Activated T-helper 1 cell treated with anti-CD3 and anti-CD28 coated beads, Interleukin-2, amount 50 U/mL, for 16 hours (primary cell): ENCODE measurements at places on chromosomes 2 and 18.
A peak's percentile ranks its signal among the peaks of the same experiment; 100 is the strongest.

DNA sequence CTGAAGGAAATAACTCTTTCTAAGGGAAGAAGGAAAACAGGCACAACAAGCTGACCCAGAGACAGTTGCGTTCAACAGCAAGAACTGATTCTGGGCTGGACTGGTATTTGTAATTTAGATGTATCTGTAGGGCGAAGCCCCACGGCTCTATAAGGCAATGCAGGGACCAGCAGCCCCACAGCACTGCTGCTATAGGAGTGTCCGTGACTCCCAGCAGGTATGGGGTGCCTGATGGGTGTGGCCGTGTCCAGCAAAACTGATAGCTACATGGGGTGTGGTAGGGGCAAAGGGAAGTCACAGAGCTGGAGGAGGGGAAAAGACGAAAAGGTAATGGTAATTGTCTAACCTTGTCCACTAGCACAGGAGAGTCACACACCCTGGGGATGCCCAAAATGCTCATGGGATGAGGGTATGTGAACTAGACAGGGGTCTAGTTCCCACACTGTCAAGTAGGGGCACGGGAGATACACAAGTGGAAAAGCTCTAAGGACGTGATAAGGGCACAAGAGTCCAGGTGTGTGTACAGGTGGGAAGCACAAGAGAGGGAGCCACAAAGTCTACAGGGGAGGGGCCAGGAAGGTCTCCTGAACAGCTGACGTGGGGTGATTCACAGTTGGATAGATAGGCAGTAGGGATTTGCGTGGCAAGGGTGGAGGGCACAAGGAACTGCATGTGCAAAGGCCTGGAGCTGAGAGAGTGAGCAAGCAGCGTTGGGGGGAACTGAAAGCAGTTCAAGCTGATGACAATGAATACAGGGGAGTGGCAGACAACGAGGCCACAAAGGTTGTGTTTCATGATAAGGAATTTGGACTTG, 48.5 kb upstream of the ASPRV1 start:
- no peak for DNase-seq

DNA sequence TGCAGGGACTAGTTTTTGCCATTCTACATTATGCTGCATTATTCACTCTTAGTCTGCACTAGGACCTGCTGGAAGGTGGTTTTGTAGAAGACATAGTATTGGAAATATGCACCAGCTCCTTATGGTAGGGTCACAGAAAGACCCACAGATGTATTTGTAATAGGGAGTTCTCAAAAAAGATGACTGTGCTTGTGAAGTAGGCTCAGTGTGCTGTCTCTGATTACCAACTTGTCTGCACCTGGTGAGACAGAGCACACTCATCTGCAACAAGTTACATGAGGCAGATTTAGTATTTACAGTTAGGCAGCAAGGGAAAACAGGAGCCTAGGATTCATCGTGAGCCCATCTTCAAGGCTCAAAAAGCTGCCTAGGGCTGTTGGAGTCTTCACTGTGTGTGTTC, 29.4 kb downstream of the RHBDD1 start:
- no peak for DNase-seq

- no peak for DNase-seq
Observed at GRCh38 chr18:24875286-24875685, 414.8 kb downstream of the HRH4 start.

- DNase-seq, result no peak
Observed at GRCh38 chr2:3405876-3406275, 26.4 kb downstream of the TRAPPC12 start.

DNA sequence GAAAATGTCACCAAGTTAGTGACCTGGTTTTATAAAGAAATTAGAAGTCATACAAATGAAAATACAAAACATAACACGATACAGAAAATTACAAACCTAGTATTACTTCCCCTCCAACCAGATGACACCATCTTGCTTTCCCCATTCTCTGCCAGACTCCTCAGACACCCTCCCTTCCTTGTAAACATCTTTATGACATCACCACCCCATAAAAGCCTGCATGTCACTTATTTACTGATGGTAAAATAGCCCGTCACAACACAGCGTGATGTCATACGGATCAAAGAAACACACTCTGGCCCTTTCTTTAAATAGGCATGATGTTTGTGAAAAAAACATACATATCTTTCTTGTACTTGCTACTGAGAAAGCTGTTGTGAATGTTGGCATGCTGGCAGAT, 254.8 kb upstream of the SOX11 start:
- DNase-seq, result no peak

DNA sequence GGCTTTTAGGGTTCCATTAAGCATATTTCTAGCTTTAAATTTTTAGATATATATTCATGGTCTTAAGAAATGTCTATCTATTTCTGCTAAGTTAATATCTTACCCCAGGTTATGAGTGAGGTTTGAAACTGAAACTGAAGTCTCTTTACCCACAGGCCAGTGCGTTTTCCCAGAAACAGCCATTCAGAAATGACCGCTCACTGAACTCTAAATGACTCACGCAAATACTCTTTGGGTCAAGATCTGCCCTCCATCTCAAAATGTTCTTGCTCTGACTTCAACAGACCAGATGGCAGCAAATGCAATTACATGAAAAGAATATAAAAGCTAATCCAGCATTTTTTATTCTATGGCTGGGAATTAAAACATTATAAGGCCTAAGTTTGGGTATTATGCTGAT, 315.2 kb downstream of the TDRD15 start:
- no peak for DNase-seq

DNA sequence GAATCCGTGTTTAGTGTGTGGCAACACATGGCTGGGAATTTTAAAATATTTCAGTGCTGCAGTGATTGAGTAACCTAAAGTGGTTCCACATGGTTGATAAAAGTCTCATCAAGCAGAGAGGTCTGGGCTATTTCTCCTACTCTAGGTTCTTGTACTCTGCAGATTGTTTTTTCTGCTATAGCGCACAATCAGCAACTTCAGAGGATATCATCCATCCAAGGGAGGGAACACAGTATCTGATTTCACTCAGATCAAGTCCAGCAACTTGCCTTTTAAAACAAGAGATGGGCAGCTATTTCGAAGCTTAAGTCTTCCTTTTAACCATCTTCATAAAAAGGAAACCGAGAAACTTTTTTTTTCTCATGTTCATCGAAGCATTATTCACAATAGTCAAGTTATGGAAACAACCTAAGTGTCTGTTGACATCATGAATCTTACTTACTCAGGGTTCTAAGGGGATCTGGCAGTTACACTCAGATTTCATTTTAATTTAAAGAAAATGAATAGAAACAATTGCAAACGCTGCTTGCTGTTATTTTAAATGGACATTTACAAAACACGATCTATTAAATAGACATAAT, 172.7 kb upstream of the TRIB2 start:
- DNase-seq, result no peak

DNA sequence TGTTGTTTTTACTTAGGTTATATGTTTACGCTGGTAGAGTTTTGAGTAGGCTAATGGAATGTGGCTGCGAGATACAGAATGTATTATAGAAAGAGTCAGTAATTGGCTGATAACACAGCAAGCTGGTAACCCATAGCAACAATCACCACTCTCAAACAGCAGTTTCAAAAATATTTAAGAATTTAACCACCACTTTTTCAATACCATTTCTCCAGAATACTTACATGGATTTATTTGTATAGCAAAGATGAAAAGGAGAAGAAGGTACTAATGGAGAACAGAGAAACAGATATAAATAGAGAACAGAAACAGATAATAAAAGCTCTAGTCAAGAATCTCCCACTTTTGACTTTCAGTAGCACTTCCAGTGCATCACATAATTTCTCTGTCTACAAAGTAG, 188.3 kb upstream of the SLC39A10 start:
- no peak for DNase-seq

- DNase-seq, result no peak
Observed at GRCh38 chr2:157866666-157867642, 9.2 kb downstream of the ACVR1 start.

- DNase-seq, result no peak
Observed at GRCh38 chr2:221817878-221818277, 245.8 kb upstream of the EPHA4 start.

DNA sequence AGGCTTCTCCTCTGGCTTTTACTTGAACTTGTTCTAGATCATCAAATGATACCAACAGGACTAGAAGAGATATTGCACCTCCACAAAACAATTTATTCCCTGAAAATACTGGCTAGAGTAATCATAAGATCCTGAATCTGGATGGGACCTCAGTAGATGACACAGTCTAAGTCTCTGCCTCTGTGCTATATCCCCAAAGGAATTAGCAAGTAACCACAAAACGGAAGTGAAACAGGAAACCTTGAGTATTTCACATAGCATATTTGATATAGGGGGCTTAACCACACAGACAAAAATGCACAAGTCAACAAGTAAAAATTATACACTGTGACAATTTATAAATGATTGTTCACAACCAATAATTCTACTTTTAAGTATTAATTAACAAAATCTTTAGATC, 456.9 kb upstream of the TNP1 start:
- DNase-seq, result no peak

DNA sequence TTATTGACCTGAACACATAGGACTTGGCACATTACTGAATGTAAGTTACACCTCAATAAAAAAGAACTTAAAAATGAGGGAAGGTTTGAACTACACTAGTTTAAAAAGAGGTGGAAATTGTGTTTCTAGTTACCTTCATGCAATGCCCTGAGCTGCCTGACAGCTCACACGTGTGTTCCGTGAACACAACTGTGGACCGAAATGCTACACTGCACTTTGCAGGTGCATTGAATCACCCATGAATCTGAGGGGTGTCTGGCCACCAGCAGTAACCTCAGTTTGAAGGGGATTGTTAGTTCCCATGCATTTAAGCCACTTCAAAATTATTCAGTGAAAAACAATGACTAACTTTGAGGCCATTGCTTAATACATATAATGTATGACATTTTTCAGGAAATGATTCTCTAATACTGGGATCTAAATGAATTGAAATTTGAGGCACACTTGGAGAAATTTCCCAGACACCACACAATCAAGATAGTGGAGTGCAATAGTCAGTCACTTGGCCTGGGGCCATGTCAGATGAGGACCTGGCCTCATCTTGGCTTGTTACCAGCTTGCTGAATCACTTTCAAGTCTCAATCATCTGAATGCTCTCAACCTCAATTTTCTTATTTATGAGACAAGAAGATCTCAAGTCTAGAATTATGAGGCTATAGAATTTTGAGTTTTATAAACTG, 59.3 kb downstream of the MYL12B start:
- DNase-seq, result no peak

GRCh38 chr2:110215091-110215490, 2.7 kb upstream of the MTLN start:
- no peak for DNase-seq

DNA sequence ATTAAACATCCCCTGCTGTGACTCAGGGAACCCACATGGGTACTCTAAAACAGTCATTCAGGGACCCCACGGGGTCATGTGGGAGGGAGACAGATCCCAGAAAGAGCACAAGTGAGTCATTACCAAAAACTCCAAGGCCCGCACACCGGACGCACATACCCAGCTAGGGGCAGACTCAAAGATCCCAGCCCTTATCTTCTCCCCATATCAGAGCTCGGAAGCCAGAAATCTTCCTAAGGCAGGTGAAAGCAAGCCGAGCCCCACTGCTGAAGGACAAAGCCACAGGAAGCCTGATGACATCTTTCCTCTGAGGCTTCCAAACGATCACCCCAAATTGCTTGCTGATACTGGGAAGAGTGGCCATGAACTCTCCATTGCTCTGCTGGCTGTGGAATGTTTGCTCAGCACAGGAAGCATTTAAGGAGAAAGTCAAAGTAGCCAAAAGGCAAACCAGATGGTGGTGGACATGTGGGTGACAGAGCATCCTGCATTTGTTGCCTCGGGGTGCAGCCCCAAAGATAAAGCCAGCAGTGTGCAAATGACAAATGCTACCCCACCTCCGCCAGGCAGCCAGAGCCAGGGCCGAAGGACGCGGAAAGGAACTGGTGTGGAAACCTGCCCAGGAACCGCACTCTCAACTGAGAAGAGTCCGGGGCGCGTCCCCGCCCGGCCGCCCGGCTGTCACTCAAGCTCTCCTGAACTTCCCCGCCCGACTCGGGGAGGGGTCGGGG, 784 bp downstream of the ACTR1B start:
- peak; percentile 13 for DNase-seq

DNA sequence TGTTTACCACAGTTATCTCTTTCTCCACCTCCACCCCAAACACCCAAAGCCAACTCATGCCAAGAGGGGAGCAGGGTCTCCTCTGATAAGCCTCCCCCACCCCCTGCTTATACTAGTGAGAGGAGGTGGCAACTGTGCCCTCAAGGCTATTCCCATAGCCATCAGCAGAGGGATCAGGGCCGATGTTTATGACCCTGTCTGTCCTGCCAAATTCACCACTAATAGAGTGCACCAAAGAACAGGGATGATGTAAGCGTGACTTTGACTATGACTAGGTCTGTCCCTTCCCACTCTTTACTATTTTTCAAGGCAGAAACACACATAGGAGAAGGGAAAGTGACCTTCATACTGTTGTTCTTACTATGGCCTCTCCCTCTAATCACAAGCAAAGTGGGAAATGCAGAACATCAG, 74.6 kb downstream of the CLHC1 start:
- no peak for DNase-seq

DNA sequence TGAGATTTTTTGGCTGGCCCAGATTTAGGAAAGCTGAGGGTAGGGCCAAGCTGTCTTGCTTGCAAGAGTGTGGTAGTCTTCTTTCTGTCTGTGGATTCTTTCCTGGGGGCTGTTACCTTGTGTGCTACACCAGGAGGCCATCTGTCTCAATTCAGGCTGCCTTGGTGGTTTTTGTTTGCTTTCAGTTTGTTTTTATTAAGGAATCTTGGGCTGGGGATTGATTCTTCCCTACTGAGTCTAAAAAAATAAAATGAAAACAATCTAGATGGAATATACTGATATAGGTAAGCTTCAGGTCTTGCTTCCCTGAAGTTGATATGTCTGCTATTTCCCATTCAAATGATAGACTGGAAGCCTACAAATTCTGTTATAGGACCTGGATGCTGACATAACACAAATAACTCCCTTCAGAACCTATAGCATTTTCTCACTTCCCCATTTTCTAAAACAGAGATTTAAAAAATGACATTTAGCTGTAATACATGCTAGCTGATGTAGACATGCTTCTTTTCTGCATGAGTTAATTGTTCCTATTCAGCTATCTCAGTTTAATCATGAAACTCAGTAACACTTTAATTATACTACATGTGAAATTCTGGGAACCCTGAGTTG, 5.3 kb downstream of the LHCGR start:
- DNase-seq, result no peak

DNA sequence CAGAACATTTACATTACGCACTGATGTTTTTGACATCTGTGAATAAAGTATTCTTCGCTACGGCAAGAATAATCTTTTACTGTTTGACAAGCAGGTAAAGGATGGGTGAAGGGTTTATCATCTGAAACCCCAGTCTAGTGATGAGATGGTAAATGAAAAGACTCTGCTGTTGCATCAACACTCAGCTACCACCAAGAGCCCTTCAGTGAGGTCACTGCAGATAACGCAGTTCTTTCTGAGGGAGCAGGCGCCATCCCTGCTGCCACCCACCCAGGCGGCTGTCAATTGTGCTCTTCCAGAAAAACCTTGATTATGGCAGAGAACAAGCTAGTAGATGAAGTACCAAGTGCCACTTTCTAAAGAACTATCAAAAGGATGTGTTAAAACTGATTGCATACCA, 58.7 kb downstream of the ABCG8 start:
- DNase-seq, result no peak

- DNase-seq, result no peak
Observed at GRCh38 chr2:30334762-30335363, 103.5 kb downstream of the LBH start.
